ENCODE measurements at places on chromosomes 13 and 19. TPM values are rescaled to one million over a fixed set of nuclear protein-coding genes. Genes with fewer than 3 reads are reported as not detected.

The DZIP1 gene
- total RNA-seq, result 4.0 TPM

- peak; percentile 65 for DNase-seq
These were observed 239.0 kb downstream of the RGCC start for GRCh38 chr13:41696163-41697003.

GRCh38 chr13:94188201-94188854, 291.2 kb downstream of the DCT start:
- DNase-seq, result no peak

DNA sequence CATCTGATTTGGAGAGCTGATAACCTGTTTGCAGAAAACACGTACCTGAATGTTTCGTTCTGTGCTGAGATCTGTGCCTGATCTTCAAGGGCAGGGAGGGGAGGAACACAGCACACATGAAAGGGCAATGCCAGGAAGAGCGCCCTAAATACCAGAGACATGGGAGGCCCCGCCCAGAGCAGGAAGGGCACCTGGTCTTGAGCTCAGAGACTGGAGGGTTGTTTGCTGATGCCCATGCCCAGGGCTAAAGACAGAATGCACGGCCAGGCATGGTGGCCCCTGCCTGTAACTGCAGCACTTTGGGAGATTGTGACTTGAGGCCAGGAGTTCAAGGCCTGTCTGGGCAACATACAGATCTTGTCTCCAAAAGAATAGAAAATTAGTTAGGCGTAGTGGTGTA, 183.2 kb downstream of the TUBA3C start:
- no peak for DNase-seq
